ENCODE measurements at places on chromosomes 7 and 10.
A peak's percentile ranks its signal among the peaks of the same experiment; 100 is the strongest.

- DNase-seq: no peak
Observed at GRCh38 chr10:88111294-88111693, 247.9 kb downstream of the PTEN start.

DNA sequence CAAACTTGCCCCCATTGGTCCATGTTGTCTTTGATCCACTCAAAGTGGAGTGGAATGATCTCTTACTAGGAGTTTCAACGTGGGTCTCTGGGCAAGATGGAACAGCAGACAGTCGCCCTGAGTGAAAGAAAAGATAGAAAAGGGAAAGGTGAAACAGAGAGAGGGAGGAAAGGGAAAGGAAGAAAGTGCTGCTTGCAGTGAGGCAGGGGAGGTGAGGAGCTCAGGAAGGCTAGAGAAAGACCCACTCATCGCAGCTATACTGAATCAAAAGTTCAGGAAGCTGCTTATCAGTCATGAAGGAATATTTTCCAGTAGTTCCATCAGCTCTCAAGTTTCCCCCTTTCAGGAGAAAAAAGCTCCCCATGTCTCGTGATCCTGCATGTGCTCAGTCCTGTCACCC, 86.9 kb downstream of the ZNF467 start:
- no peak for DNase-seq

GRCh38 chr7:37920849-37921805, 687 bp downstream of the EPDR1 start:
- DNase-seq: peak; percentile 12

DNA sequence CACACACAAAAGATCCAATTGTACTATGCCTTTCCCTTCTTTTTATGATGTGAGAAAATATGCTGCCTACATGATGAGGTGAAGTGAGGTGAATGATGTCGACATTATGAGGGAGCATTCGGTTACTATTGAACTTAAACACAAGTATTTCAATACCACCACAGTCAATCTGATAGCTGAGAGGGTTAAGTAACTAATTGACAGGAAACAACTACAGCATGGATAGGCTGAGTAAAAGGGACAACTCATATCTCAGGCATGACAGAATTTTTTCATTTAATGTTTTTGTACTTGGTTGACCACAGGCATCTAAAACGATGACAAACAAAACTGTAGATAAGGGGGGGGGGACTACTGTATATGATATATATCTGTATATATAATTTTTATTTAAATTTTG, 488.9 kb downstream of the SH2D4B start:
- no peak for DNase-seq

- no peak for DNase-seq
Observed at GRCh38 chr7:133795068-133795665, 332.0 kb upstream of the LRGUK start.

GRCh38 chr7:144452064-144452463, 48.6 kb upstream of the NOBOX start:
- DNase-seq: no peak

GRCh38 chr7:158559356-158559755, 28.3 kb downstream of the PTPRN2 start:
- DNase-seq: no peak

- no peak for DNase-seq
Observed at GRCh38 chr10:122478971-122479370, 17.6 kb downstream of the HTRA1 start.

- DNase-seq: no peak
Observed at GRCh38 chr7:47635091-47636080, 53.5 kb upstream of the TNS3 start.

DNA sequence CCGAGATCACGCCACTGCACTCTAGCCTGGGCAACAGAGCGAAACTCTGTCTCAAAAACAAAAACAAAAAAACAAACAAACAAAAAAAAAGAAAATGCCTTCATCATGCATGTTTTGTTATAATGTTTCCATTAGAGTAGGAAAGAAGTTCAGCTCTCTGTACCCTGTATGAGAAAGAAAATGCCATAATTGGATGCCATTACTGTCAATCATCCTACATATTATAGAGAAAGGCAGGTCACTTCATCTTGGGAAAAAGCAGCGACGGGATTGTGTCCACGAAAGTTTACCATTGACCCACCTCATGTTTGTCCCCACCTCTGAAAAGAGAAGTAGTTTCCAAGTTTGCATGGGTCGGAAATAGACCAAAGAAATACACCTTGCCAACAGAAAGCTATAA, 33.8 kb downstream of the SEC61G start:
- DNase-seq: no peak

GRCh38 chr7:134196439-134196838, 69.3 kb downstream of the LRGUK start:
- DNase-seq: no peak

- DNase-seq: peak; percentile 98
Observed at GRCh38 chr7:22572937-22573336, 72.9 kb upstream of the STEAP1B start.

GRCh38 chr10:12333380-12334185, 15.8 kb upstream of the CAMK1D start:
- peak; percentile 98 for DNase-seq

- no peak for DNase-seq
Observed at GRCh38 chr10:11588873-11589574, 22.4 kb downstream of the USP6NL start.

DNA sequence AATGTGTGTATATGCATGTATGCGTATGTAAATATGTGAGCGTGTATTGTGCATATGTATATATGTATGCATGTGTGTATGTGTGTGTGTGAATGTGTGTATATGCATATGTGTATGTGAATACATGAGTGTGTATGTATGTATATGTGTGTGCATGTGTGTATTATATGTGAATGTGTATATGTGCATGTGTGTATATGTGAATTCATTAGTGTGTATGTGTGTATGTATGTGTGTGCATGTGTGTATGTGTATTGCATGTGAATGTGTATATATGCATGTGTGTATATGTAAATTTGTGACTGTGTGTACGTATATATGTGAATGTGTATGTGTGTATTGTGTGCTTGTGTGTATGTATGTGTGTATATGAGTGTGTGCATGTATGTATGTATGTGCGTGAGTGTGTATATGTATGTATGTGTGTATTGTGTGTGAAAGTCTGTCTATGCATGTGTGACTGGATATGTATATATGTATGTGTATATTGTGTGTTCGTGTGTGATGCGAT, 455.9 kb downstream of the TYW1 start:
- no peak for DNase-seq

DNA sequence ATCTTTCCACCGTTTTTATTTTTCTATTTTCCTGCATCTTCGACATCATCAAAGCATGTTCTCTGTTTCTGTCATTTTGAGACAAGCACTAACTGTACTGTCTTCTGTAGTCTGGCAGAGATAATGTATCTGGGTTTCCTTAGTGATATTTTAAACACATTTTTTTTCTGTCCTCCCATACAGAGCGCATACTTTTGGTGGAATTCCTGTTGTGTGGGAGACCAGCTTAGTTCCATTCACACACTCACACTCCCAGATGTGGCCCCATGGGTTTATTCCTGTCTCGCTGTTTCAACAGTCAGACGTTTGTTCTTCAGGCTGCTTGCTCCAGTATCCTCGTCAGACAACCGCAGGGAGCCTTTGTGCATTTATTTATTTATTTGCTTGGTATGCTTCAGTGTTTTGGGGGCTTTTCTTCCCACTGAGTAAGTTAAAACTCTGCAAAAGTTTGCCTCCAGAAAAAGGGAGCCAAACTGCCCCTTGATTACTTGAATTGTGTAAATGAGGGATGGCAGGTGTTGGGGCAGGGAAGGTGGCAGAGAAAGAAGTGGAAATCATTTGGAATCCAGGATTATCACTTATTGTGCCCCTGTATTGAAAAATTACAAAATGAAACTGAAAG, 456.8 kb upstream of the KLF6 start:
- peak; percentile 100 for DNase-seq

GRCh38 chr10:132415956-132416355, 19.0 kb downstream of the PWWP2B start:
- DNase-seq: no peak

- DNase-seq: peak; percentile 47
Observed at GRCh38 chr7:114670676-114671075, 251.2 kb upstream of the MDFIC start.

GRCh38 chr10:118802126-118802793, 47.5 kb upstream of the CACUL1 start:
- no peak for DNase-seq

- no peak for DNase-seq
Observed at GRCh38 chr10:80829151-80829550, 291.4 kb downstream of the SH2D4B start.

DNA sequence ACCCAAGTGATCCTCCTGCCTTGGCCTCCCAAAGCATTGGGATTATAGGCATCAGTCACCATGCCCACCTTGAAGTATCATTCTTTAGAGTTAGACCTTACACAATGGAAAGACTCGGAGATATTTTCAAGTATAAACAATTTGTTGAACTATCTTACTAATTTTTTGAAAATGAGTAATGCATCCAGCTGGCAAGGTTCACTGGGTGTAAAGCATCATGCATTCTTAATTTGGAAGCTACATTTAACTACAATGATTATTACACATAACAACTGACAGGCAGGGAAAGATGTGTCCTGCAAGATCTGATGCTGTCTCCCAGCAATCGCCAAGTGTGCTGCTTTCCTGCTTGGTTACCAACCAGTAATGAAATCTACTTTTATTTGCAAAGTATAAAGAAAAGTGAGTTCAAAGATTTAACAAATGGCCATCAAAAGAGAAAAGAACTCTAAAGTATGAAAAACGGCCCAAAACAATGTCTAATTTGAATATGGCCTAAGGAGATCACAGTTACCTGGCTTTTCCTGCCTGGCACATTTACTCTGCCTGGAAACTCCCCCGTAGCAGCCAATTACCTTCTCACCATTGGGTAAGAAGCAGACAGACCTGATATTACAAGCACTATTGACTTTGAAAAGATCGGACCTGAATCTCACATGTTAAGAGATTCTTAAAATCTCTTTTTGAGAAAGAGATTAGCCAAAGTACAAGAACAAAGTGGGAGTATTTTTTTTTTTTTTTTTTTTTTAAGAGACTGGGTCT, 59.3 kb upstream of the NMT2 start:
- peak; percentile 74 for DNase-seq

GRCh38 chr10:1208366-1209311, 152.5 kb downstream of the WDR37 start:
- DNase-seq: no peak

DNA sequence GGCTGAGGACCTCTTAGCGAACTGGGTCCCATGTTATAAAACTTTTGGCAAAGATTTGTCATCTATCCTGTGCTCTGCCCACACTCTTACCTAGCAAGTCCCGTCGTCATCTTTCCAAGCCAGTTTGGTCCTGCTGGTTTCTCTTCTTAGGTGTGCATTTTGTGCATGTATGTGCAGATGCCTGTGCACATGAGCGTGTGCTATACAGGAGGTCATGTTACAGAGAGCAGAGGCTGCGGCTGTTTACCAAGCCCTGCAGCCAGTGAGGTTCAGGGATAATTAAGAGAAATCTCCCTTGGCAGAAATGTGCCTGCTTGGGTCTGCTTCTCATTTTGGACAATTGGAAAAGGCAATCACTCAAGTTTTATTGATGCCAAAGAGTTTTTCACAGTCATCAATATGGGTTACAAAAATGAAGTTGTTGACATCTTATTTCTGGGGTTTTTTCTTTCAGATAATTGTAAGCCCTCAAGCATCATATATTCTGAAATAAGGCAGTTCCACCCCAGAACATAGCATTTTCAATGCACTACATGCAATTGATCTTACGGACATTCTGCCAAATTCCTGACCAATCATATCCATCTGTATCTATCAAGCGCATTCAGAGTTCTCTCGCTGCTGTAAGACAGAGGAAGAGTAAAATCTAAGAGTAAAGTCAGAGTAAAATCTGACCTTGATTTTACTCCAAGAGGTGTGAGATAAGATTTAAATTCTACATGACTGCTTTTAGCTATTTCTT, 361.4 kb upstream of the ZNF32 start:
- peak; percentile 8 for DNase-seq

DNA sequence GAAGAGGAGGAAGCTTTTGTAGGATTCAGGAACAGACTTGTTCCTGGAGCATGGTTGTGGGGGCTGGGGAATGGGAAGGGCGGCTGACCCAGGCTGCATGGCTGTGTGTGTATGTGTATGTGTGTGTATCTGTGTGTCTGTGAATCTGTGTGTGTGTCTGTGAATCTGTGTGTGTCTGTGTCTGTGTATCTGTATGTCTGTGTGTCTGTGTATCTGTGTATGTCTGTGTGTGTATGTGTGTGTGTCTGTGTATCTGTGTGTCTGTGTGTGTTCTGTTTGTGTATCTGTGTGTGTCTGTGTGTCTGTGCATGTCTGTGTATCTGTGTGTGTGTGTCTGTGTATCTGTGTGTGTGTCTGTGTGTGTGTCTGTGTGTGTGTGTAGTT, 6.6 kb upstream of the STX1A start:
- DNase-seq: no peak

DNA sequence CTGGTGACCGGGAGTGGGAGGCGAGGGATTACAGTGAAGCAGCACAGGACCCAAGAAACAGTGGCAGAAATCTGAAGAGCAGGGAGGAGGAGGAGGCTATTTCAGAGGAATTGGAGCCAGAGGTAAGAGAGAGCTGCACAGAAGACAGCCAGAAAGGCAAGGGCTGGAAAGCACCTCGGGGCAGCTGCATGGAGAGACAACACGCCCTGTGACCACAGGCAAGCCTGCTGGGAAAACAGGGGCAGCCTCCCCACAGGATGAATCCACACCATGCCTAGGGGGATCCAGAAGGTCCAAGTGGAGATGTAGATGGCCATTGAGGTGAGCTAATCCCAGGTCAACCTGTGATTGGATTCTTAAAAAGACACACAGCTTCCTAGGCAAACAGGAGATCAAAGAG, 118.8 kb downstream of the CLEC2L start:
- no peak for DNase-seq

DNA sequence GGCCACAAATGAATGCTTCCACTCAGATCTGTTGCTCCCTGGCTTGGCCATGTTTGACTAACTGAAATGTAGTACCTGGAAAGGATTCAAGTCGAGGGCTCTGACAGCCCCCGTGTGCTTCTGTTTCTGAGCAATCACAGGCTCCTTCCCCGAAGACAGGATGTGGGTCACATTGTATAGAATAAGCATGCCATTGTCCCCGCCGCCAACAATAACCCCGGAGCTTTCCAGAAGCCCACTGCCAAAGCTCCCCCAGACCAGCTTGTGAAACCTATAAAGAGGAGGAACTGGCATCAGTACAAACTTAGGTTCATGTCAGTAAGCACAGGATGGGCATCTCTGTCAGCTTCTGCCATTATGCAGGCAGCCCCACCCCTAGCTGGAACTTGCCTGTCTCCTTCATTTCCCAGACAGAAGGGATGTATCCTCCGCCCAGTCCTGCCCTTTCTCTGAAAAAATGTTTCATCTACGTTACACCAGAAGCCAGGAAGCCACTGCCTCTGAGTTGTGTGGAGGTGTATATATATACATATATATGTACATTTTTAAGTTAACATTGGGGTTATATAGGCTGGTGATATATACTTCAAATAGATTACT, 10.3 kb downstream of the SEC31B start:
- DNase-seq: no peak

DNA sequence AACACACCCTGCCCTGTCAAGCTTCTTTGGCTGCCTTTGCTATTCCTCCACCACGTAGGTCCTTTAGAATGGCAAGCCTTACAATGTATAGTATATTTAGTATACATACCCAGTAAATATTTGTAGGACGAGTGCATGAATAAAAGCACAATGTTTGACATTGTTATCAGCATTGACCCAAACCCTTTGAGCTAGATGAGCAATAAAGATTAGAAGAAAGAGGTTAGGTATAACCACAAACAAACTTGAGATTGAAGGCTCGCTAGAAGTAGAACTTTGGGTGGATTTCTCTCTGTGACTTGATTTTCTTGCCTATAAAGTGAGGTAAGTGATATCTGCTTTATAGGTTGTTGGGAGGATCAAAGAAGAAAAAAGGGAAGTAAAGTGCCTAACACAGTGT, 561.0 kb upstream of the GALNT17 start:
- no peak for DNase-seq

GRCh38 chr10:108469940-108470339, 1305.4 kb upstream of the SORCS1 start:
- DNase-seq: no peak
